ENCODE measurements at places on chromosomes 5 and 9.

GRCh38 chr9:111630182-111630963 lies 761 bp upstream of the DNAJC25 start:
- DNase-seq, result no peak

DNA sequence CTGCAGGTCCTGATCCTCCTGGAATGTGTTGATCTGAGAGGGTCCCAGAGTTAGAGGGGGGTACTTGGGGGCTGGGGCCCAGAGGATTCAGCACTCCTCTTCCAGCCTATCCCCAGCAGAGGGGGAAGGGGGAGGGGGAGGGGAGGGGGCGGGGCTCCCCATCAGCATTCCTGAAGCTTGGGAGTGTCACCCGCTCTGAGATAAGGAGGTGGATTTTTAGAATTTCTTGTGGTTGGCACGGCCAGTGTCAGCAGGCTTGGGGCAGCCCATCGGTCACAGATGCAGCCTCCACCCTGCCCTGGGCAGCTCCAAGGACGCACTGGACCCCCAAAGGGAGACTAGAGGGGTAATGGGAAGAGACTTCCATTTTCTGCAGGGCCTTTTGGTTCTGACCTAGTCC lies 5.3 kb downstream of the FGF18 start:
- no peak for DNase-seq

DNA sequence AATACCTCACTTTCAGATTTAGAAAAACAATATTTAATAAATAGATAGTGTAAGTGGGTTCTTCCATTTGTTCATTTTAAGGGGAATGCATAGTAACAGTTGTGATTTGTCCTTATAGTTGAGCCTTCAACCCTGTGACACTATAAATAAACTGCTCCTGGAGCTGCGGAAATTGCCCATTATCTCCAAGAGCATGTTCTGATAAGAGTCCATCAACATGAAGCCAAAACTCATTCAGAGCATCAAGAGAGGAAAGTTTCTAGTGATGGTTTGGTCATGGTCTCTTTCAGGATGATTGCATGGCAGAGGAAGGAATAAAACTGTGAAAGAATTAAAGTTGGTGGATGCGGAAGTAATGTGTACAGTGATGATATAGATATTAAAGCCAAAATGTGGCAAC lies 772.1 kb upstream of the DMAC1 start:
- DNase-seq, result no peak

- no peak for DNase-seq
These were observed 5.8 kb upstream of the TOR4A start for GRCh38 chr9:137271696-137272076.

- peak; percentile 25 for DNase-seq
These were observed 149.8 kb upstream of the TNC start for GRCh38 chr9:115267790-115268189.

DNA sequence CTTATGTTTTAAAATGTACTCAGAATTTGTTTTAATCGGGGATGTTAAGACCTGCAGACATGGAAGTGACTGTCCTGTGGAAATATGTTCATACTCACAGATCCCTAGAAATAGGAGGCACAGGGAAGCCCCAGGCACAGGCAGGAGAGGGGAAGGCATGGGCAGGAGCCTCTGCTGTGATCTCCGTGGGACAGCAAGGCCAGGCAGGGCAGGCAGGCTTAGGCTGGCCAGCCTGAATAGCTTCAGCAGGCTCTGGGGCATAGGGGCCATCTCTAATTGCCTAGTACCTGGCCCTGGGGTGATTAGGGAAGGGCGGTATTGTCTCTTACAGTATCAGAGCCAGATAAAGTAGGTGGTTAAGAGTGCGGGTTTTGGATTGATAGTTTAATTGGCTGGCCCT lies 59.8 kb upstream of the PLEKHG4B start:
- DNase-seq, result no peak

DNA sequence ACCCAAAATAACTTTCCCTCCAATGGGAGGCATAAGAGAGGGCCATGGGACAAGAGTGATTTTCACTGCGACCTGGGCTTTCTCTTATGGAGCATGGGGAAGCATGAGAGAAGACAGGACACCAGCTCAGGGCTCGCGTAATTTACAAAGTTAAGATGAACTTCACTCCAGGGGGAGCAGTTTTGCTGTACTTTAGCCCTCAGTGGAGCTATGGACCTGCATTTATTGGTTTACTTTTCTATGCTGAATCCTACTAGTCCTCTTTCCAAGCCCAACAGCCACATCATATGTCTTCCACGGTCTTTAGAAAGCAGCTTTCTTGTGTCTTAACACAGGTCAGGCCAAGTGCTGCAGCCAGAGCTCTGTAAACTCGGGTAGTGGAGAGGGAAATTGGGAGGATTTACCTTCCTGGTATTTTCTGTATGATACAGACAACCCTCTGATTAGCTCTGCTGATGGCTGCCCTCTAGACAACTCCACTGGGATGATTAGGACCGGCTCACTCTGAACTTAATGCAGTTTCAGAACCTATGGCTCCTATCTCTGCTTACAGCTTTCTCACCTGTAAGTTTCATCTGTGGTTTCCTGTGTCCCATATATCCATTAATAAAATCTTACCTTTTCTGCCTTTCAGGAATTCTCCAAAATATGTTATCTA lies 581.0 kb upstream of the RORB start:
- DNase-seq, result peak; percentile 15

- DNase-seq, result no peak
These were observed 9.3 kb upstream of the TRPC7 start for GRCh38 chr5:136374638-136375037.

- no peak for DNase-seq
These were observed 3.2 kb upstream of the SMIM23 start for GRCh38 chr5:171782332-171782966.

DNA sequence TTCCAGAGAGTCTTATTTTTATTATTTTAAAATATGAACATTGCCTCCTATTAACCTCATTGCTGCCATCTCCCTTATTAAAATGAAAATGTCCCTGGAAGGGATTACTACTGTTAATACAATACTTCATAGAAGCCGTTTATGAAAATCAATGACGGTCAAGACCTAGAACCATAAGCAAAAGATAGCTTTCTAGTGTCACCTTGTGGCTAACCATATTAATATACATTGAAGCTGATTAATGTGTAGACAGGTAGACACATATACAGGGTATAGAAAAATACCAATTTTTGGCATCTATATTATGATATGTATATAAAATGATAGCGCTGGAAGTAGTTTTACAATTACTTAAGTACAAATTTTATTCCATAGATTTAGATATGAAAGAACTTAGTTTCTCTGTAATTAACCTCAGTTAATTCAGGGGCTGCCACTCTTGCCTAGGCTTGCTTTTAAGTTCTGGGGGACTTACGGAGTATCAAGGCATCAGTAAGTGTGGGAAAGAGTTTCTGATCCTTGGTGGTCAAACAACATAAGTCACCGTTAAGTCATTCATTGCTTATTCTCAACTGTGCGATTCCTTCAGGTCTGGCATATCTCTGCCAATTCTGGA lies 2.5 kb upstream of the YTHDC2 start:
- DNase-seq, result peak; percentile 78

- no peak for DNase-seq
These were observed 329.4 kb downstream of the IRX1 start for GRCh38 chr5:3925022-3925421.

DNA sequence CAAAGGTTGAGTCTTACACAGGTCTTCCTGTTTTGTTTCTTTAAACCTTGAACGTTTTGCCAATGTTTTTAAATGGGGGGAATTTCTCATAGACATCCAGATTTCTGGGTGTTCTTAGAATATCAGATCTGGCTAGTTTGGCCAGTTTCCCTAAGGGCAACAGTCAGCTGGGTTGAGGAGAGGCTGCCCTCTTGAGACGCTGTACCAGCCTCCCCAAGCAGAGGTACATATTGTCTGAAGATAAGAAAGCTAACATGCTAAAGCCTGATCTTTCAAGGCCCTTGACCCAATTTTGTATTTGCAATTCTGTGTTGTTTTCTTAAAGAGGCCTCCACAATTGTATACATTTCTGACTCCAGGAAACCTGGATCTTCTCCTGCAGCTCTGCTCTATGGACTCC lies 21.9 kb upstream of the SH3GL2 start:
- no peak for DNase-seq

DNA sequence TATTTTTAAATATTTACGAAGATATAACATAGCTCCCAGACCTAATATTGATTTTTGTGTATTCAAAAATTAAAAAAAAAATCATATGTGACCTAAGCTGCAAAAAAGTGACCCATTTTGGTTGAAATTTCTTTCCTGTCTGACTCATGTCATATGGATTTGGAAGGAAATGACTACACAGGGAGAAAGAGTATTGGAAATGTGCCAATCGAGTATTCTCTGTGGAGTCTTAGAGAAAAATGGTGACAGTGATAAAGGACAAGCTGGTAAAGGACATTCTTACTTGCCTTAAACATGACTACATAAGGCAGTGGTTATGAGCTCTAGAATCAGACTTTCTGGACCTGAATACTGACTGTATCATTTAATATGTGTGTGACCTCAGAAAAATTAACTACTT lies 262.9 kb upstream of the PTPRD start:
- DNase-seq, result peak; percentile 89

- DNase-seq, result no peak
These were observed 29.0 kb downstream of the COL15A1 start for GRCh38 chr9:98972716-98973115.

DNA sequence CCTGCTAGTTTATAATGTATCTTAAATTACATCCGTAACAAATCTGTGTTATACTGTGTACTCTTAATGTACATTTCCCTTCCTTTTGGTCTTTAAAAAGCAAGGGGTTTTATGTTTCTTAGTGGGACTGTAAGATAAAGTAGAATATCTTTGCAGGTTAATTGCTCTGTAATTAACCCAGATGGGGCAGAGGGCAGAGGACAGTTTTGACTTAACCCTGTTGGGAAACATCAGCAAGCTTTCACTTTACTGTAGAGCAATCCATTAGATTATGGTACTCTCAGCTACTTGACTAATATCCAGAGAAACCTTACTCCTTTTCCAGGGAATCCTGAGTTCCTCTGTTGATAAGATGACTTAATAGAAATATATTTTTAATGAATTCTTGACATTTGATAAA lies 74.3 kb downstream of the TLE4 start:
- DNase-seq, result no peak

DNA sequence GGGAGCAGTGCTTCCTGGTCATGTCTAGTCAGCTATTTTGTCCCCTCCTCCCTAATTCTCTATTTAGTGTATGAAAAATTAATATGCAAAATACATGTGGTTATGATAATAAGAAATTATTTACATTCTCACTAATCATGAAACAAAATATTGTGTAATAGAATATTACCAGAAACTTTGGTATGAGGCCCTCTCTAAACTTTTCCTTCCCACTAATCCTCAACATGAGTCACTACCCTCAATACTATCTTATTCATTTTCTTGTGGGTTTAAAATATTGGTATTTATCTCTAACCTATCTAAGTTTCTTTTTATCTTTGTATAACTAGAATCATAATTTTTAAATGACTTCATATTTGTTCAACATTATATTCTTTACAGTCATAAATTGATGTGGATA lies 545.9 kb upstream of the PTPRD start:
- DNase-seq, result no peak

GRCh38 chr5:17329571-17329970 lies 112.1 kb downstream of the BASP1 start:
- no peak for DNase-seq

DNA sequence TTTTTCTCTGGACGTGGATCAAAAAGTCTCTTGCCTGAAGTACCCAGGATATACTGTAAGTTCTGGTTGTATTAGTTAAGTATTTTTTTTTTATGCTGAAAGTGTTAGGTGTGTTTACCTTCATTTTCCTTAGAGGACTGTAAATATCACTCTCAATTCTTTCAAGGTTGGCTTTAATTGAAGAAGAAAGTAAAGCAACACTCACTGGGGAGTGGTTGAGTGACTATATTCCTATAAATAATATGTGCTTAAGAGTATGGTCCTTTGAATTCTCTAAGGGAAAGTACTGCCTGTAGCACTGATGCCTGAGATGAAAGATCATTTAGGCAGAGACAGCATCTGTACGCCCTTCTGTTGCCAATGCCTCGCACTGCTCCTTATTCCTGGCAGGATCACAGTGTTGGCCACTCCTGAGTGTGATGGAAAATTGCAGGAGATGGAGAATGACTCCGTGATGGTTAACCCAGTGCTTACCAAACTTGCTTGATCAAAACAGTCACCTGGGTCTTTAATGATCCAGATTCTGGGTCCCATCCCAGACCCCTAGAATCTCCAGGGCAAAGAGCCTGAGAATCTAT lies 182.0 kb upstream of the MPDZ start:
- DNase-seq, result no peak

DNA sequence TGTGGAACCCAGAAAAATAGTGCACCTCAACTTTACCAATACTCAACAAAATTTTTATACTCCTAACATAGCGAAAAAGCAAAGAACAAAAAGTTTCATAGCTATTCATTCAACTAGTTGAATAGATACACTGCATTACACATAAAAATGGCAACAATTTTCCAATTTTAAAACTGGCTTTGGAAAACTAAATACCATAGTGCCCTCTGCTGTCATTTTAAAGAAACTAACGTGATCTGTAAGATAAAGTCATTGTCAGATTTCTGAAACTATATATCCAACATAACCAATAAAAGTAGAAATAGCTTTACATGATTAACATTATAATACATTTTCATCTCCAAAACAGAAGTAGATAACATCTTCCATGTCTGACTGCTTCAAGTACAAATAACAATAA lies 31.6 kb downstream of the DTWD2 start:
- DNase-seq, result peak; percentile 38

DNA sequence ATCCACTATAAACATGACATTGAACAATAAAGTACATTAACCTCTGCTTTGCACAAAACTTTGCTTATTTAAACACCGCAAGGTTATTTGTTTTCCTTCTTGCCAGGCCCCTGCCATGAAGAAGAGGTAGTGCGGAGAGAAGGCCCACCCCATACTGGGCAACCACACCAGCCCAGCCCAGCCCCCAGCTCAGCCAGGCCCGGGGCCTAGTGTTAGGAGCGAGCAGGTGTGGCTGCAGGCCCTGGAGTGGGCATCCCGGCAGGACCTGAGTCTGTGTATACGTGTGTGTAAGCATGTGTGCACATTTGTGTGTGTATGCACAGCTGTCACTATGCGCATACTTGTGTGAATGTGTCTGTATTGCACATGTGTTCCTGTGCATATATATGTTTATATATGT lies 90.4 kb upstream of the MVB12B start:
- DNase-seq, result no peak

GRCh38 chr9:20512636-20513035 lies 109.7 kb downstream of the MLLT3 start:
- no peak for DNase-seq

GRCh38 chr5:3599226-3600105 lies 3.8 kb downstream of the IRX1 start:
- no peak for DNase-seq

DNA sequence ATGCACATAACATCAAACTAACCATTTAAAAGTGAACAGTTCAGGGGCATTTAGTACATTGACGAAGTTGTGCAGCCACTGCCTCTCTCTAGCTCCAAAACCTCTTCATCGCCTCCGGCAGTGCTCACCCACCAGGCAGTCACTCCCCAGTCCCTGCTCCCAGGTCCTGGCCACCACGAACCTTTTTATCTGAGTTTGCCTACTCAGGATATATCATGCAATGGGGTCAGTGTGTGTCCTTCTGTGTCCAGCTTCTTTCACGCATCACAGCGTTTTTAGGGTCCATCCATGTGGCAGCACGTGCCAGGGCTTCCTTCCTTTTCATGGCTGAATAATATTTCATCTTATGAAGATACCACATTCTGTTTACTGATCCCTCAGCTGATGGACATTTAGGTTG lies 4.6 kb downstream of the AHRR start:
- no peak for DNase-seq

- peak; percentile 91 for DNase-seq
These were observed 19.5 kb upstream of the ANXA1 start for GRCh38 chr9:73132034-73132776.

- no peak for DNase-seq
These were observed 73.0 kb downstream of the EHMT1 start for GRCh38 chr9:137691646-137692351.
